ENCODE measurements at places on chromosomes 3 and 15.

DNA sequence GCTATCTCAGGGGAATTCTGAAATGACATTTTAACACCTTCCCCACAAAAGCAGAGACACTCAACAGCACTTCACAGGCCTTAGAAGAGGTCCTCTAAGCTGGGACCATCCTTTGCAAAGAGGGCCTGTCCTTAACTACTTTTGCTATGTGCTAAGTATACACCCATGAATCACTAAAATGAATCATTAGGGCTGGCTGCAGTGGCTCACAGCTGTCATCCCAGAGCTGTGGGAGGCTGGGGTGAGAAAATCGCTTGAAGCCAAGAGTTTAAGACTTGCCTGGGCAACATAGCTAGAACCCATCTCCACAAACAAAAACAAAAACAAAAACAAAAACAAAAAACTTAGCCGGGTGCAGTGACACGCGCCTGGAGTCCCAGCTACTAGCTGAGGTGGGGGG is 53.9 kb upstream of the MELTF start:
- peak; percentile 64 for DNase-seq

- no peak for DNase-seq
These were observed 23.0 kb upstream of the DNAJC13 start for GRCh38 chr3:132394320-132394719.

GRCh38 chr15:36334059-36334458 is 245.4 kb upstream of the CDIN1 start:
- DNase-seq: peak; percentile 8

- no peak for DNase-seq
These were observed 67.7 kb downstream of the ARHGEF26 start for GRCh38 chr3:154188846-154189245.

- DNase-seq: no peak
These were observed 39.4 kb upstream of the SNRK start for GRCh38 chr3:43246976-43247375.

- peak; percentile 92 for DNase-seq
These were observed 157.3 kb downstream of the WNT5A start for GRCh38 chr3:55329849-55330248.

DNA sequence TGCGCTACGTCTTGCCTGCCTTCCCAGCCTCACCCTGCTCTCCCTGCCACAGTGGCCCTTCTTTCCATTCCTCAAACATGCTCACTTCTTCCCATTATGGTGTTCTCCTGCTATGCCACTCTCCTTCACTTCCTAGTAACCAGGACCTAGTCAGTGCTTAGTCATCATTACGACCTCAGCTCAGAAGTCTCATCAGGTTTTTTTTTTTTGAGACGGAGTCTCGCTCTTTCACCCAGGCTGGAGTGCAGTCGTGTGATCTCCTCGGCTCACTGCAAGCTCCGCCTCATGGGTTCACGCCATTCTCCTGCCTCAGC is 149.5 kb downstream of the GREM1 start:
- peak; percentile 94 for DNase-seq

DNA sequence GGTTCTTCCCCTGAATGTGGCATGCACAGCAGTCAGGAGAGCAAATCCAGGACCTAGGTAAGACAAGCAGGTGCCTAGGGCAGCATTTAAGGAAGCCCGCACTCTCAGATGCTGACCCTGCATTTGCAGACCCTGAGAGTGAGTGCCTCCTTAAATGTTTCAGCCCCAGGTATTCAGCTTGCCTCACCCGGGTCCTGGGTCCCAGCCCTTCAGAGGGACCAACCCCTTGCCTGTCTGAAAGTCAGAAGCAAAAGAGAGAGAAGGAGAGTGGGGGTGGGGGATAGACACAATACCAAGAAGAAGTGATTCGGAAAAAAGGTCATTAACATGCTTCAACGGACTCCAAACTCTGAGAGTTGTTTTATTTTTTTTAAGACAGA is 75.0 kb downstream of the MEGF11 start:
- DNase-seq: no peak

GRCh38 chr3:100023595-100023994 is 90.7 kb downstream of the FILIP1L start:
- no peak for DNase-seq

DNA sequence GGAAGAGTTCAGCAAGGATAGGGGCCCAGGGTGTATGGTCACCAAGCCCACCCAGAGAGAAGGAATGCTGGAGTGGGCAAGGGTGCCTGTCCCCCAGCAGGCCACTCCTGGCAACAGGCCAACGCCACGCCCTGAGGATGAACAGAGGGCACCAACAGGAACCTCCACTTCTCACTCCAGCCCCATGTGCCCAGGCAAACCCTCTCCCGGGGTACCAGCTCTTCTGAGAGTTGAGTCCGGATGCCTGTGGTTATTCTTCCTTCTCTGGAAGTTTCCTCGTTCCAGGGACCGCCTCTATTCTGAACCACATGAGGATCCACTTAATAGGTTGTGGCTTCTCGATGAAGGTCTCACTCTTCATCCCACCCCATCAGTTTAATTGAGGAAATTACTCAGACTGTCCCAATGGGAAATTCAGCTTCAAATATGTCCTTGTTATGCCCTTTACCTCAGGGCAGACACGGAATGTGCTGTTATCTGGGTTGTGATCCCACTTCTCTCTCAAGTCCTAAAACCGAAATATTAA is 114.3 kb downstream of the LIPC start:
- no peak for DNase-seq

GRCh38 chr3:120080836-120081235 is 13.4 kb downstream of the GSK3B start:
- no peak for DNase-seq

DNA sequence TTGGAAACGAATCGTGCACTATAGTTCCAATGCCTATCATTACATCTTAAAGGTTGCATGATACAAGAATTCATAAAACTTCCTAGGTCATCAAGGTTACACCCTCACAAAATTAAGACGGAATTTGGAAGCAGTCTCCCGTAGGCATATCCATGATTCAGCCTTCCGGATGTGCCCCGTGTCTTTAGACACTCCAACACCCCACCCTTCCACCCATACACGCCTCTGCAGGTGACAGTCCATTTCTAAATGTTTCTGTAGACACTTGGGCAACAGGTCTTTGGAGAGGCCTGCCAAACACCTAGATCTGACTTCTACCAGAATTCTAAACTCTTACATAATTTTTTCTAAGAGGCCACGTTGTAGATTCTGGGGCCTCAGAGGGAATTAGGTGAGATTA is 49.8 kb downstream of the LDHAL6B start:
- no peak for DNase-seq

DNA sequence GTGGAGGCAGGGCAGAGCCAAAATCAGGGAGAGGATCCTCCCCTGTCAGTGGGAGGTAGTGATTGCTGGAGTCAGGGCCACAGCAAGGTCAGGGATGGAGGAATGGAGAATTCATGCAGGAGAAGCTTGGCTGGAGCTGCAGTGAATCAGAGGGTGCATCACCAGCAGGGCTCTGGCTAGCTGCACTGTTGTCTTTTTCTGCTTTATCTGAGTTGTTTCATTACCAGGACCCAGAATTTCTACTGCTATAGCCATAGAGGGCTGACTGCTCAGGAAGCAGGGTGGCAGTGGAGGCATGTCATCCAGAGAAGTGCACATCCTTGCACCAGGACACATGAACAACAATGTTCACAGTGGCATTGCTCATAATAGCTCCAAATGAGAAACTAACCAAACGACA is 113.5 kb upstream of the GALNT15 start:
- DNase-seq: peak; percentile 78

DNA sequence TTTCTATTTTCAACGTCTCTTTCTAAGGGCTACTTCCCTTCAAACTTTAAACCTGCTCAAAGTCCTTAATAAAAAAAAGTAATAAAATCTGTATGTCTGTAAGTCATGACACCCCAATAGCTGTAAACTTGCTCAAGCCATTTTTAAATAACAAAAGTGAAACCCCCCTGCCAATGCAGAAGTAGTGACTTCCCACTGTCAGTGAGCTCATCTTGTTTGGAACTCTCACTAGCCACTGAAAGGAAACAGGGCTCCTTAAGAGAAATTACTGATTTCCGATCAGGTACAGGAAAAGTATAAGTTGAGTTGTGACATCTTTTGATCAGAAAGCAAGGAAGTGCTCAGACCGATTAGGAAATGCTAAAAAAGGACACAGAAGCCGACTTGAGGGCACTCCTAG is 27.6 kb upstream of the GPR171 start:
- DNase-seq: no peak

- peak; percentile 90 for DNase-seq
These were observed 52.7 kb upstream of the SPATA12 start for GRCh38 chr3:57007521-57008460.

GRCh38 chr3:160291290-160291908 is 66.2 kb downstream of the C3orf80 start:
- DNase-seq: no peak

DNA sequence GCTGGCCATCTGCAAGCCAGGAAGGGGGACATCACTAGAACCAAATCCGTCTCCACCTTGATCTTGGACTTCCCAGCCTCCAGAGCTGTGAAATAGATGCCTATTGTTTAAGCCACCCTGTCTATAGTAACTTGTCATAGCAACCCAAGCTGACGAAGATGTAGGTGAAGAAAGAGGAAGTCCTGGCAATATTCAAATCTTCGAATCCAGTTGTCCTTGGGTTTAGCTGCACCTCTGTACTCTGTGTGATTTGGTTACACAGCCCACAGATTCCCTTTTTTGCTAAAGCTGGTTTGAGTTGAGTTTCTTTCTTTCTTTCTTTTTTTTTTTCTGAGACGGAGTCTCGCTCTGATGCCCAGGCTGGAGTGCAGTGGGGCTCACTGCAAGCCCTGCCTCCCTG is 68.0 kb upstream of the XCR1 start:
- no peak for DNase-seq

DNA sequence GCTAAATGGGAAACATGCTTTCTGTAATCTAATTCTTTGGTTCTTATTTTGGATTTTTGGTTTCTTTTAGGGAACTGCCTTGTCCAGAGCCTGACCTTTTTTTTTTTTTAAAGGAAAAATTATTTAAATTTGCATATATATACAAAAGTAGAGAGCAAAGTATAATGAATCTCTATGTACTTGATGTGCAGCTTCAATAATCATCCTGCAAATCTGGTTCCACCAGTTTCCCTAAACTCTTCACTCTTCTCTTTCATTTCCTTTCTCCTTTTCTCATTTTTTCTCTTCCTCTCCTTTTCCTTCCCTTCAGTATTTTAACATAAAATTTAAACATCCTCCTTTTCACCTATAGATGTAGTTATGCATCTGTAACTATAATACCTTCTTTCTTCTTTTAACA is 82.5 kb downstream of the USP13 start:
- no peak for DNase-seq

GRCh38 chr3:123096731-123097130 is 29.9 kb downstream of the PDIA5 start:
- no peak for DNase-seq

- peak; percentile 6 for DNase-seq
These were observed 135.6 kb upstream of the WNT5A start for GRCh38 chr3:55622733-55623132.

- DNase-seq: no peak
These were observed 178.0 kb downstream of the FMN1 start for GRCh38 chr15:33016405-33017024.

DNA sequence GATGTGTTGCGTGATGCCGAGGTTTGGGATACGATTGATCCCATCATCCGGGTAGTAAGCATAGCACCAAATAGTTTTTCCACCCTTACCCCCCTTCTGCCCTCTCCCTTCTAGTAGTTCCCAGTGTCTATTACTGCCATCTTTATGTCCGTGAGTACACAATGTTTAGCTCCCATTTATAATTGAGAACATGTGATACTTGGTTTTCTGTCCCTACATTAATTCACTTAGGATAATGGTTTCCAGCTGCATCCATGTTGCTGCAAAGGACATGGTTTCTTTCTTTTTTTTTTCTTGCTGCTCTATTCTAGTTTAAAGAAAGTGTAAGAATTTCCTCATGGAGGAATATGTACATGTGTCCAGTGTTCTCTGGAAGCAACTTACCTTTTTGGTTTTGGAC is 51.8 kb downstream of the NSUN3 start:
- no peak for DNase-seq

DNA sequence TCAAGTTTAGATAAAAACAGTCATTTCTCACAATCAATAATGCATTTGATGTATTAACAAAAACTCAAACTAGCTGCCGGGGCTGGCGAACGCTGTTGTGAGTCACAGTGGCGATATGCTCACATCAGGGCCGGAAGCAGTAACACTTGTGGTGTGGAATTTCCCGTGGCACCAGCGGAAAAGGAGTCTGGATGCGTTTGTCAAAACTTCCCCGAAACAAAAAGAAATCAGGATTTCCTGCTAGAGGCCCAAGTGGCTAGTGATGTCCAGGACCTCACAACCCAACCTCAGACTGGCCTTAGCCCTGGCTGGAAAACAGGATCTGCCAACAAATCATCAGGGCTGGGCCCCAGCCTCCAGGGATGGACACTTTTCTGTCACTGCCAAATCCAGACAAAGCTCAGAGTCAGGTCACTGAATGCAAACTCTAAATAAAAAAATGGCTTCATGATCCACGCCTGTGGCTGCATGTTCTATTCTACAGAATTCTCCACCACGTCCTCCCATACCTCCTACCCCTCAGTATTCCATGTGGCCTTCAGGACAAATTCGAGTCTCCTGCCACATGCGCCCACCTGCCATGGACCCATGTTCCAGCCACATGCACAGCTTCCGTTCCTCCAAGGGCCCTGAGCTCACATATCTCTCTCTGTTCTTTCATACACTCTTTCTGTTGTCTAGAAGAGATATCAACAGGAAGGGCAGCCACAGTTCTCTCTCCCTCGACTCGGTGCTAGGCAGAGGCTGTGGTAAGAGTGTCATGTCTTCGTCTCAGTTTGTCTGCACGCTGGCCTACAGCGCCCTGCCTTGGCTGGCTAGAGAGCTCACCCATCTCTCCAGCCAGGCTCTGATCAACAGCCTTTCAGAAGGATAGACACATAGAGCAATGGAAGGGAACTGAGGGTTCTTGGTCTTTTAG is 35.4 kb downstream of the EHD4 start:
- DNase-seq: no peak

DNA sequence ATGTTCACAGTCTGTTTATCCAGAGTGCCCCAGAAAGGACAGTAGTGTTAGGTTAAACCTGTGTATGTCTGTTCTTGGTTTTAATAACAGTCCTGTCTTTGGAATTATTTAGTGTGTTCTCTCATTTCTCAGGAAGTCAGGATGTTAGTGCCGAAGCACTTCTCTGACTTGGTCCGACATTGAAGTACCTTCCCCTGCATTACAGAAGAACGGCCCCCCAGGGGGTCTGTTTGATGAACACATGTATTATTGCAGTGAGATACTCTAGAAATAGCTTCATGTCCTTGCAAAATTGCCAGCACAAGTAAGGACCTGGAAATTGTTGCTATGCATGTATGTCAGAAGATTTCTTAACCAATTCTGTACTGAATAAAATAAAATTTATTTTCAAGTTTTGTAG is 110.9 kb downstream of the IGF1R start:
- DNase-seq: no peak

Data from renal cortical epithelial cell (primary cell).